CD4-positive, alpha-beta memory T cell (primary cell): ENCODE measurements at places on chromosomes 6 and 20. TPM values are rescaled to one million over a fixed set of nuclear protein-coding genes. Genes with fewer than 3 reads are reported as not detected.

IRAK1BP1 gene
- 3.2 TPM for total RNA-seq

CCN6 gene
- total RNA-seq: not detected

PNPLA1 gene
- not detected for total RNA-seq

MYMX gene
- total RNA-seq: not detected

VSX1 gene
- not detected for total RNA-seq

ZNF311 gene
- total RNA-seq: 0.33 TPM

DNA sequence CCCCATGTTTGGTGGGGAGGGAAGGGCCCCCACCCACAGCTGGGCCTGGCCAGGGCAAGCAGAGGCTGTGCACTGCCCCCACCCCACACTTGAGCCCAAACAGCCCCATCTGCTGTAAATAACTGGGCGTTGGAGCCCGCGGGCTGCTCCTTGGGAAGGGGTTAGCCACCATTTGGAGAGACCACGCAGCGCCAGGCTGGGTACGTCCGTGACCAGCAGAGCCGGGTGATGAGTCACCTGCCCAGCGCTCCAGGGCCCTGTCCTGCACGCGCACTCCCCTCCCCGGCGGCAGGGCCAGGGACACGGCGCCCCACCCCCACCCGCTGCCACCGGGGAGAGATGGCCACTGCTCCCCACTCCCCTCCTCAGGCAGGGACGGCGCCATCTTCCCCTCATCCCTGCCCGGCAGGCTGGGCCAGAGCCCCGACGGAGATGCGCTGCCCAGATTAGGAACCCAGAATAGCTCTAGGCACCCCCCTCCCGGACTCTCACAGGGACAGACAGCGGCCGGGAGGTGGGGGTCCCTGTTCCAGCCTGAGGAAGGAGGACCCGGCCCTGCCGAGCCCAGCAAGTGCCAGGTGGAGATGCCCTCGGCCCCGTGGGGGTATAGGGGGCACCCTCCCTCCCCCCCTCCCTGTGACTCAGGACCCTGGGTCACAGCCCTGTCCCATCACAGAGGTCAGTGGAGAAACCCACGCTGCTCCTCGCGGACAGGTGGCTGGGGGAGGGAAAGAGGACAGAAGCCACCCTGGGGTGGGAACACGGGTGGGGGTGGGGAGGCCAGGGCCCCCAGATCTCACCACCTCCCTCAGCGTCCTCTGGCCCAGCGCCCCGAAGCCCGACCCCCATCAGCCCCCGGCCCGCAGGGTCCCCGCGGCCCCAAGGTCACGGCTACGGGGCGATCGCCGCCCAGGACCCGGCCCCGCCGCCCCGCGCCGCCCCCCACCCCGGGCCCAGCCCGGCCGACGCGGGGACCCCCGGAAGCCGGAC, 642 bp downstream of the EEF1A2 start:
- no peak for DNase-seq

GRCh38 chr6:157753291-157753690, 69.8 kb upstream of the SNX9 start:
- DNase-seq: no peak

- no peak for DNase-seq
Measured at GRCh38 chr6:160791981-160792418, 90.0 kb downstream of the PLG start.

GRCh38 chr6:56507517-56507916, 135.2 kb downstream of the DST start:
- DNase-seq: no peak

- DNase-seq: peak; percentile 69
Measured at GRCh38 chr6:12051861-12052368, 39.8 kb downstream of the HIVEP1 start.

DNA sequence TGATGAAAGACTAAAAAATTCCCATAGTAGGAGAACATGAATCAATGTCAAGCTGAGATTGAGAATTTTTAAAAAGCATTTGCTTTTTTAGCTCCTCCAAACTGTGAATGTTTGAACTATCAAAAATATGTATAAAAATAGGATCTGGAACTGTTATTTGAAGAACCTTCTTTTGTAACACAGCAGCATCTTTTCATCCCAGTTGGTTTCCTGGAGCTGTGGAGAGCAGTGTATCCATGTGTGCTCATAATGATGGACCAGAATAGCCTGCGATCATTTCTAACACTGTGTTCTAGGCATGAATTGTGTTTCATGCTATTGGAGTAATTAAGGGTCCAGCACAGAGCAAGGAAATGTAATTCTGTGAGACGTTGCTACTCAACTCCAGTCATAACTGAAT, 22.1 kb downstream of the MRAP2 start:
- DNase-seq: no peak

GRCh38 chr6:133392015-133392414, 150.9 kb downstream of the EYA4 start:
- no peak for DNase-seq

- no peak for DNase-seq
Measured at GRCh38 chr6:157561929-157562810, 181.2 kb downstream of the ZDHHC14 start.

GRCh38 chr6:162372106-162372505, 355.5 kb downstream of the PRKN start:
- DNase-seq: no peak

- DNase-seq: no peak
Measured at GRCh38 chr6:112781241-112781640, 434.1 kb downstream of the RFPL4B start.

DNA sequence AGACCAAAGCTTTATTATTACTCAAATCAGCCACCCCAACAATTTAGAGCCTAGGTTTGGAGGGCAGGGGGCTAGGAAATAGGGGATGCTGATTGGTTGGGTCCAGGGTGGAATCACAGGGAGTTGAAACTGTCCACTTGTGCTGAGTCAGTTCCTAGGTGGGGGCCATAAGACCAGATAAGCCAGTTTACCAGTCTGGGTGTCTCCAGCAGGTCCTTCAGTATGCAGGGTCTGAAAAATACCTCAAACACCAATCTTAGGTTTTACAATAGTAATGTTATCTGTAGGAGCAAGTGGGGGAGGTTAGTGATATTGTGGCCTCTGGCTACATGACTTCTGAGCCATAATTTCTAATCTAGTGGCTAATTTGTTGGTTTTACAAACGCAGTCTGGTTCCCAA, 63.2 kb downstream of the UBR2 start:
- no peak for DNase-seq

- no peak for DNase-seq
Measured at GRCh38 chr6:134472046-134472445, 154.1 kb upstream of the SGK1 start.

DNA sequence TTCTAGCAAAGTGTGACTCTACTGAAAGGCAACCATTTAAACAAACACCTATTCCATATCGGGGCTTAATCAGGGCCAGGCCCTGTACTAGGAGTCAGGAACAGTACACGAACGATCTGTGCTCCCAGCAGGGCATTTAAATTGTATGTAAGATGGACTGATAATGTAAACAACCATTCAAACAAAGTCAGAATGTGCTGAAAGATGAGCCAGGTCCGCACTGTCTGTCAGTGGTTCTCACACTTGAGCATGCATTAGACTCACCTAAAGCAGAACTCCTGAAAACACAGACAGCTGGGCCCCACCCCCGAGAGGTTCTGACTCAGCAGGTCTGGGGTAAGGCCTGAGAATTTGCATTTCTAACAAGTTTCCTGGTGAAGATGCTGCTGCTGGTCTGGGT, 81.6 kb downstream of the PXDC1 start:
- DNase-seq: no peak

DNA sequence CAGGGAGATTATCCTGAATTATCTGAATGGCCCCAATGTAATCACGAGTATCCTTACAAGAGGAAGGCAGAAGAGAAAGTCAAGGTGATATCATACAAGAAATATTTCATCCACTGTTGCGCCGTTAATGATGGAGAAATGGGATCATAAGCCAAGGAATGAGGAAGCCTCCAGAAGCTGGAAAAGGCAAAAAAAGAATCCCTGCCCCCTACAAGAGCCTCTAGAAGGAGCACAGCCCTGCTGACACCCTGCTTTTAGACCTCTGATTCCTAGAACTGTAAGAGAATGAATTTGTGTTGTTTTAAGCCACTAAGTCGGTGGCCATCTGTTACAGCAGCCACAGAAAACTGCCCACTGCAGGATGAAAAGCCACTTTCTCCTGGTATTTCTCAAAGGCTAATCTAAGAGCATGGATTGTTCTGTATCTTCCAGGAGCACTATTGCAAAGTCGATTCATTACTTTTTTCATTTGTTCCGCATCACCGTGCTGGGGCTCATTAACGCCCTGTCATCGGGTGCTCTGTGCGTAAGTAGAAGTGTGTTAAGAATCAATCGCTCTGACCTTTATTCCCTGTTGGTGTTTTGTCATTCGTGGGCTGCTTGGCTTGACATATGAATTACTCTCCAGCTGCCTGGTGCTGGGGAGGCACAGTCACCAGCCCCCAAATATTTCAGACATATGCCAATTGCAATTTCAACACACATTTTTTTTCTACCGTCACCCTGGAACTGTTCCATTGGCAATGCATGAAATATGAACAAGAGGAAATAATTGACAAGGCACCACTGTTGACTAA, 117.0 kb downstream of the PCSK2 start:
- DNase-seq: no peak

- no peak for DNase-seq
Measured at GRCh38 chr6:116714761-116715160, 33.8 kb downstream of the KPNA5 start.

DNA sequence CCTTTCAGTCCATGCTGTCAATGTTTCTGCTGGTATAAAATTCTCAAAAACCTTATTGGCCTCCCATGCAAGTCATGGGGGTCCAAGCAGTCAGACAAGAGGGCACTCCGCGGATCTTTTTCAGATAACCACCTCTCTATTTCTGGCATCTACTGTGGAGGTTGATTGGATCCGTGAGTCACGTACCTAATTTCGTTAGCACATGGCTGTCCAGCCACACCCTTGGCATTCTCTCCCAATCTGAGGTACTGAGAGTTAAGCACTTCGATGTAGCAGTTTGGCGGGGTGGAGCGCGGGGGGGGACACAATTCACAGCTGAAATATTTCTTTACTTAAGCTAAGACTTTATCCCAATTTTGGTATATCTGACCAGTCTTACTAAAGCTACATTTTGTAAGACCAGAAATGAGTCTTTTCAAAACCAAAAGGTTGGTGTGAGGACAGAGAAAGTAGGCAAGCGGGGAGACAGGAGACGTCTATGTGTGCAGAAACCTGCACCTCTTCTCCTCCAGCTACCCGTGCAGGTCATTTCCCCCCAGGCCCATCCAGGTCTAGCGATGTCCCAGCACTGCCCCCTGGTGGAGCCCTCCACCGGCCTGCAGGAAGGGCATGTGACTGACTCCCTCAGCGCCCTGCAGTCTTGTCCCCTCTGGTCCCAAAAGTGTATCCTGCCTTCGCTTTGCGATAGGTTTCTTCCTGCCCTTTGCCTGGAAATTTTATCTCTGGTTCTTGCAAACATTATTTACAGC, 113.1 kb downstream of the ADAT2 start:
- DNase-seq: peak; percentile 8
